ENCODE measurements at places on chromosomes 12 and 14.

- no peak for DNase-seq
Observed at GRCh38 chr12:25501549-25501948, 51.5 kb downstream of the LMNTD1 start.

- DNase-seq, result no peak
Observed at GRCh38 chr14:74347795-74348100, 523 bp upstream of the VRTN start.

- no peak for DNase-seq
Observed at GRCh38 chr14:25381498-25381897, 331.6 kb upstream of the STXBP6 start.

- no peak for DNase-seq
Observed at GRCh38 chr12:23523339-23523738, 426.1 kb downstream of the SOX5 start.

GRCh38 chr12:16607906-16608775 lies 2.2 kb upstream of the LMO3 start:
- DNase-seq, result no peak

GRCh38 chr12:106670131-106670530 lies 87.3 kb downstream of the RFX4 start:
- DNase-seq, result no peak

DNA sequence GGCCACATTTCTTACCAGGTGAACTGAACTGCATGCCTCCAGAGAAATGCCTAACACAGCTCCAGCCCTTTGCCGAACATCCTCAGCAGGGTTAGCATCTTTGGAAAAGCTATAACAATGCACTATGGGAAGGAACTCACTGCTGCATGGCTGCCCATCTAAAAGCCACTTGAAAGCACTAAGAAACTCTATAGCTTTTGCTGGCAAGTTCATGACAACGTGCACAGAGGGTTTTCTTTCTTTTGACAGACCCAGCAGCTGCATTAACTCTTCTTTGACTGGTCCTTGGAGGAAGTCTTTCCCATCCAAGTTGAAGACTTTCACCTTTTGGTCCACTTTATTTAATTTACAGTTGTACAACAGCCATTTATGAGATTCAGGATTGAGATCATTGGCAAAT lies 5.3 kb downstream of the TRMT5 start:
- DNase-seq, result no peak

DNA sequence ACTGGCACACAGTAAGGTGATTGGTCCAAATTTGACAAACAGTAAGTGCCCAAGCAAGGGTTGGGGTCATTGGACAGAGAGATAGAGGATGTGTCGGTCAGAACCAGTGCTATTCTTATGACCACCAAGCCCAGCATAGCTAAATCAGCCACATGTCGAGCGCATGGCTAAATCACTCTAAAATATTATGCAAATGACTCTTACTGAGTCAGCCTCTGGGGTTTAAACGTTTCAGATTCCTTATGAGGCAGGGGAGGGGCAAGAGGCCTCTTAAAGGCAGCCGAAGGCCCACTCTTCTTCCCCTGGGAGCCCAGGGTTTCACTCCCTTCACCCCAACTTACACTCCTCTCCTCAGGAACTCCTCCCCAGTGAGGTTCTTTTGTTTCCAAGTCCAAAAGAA lies 603 bp upstream of the ENDOU start:
- DNase-seq, result no peak

DNA sequence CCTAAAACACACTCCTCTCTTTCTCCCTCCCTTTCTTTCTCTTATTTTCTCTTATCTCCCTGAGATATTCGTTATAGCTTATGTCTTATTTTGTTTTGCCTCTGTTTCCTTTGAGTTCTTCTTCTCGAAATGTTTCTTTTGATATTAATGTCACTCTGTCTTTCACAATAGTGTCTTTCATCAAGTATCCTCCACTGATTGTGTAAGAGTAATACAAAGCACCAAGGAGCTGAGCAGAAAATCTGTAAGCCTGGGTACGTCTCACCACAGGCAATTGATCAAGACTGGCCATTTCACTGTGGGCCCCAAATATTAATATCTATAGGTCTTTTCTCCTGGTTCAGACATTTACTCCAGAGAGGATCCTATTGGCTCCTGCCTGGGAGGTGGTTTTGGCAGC lies 4.8 kb upstream of the LYZ start:
- no peak for DNase-seq

GRCh38 chr14:24894583-24895242 lies 155.2 kb downstream of the STXBP6 start:
- no peak for DNase-seq

DNA sequence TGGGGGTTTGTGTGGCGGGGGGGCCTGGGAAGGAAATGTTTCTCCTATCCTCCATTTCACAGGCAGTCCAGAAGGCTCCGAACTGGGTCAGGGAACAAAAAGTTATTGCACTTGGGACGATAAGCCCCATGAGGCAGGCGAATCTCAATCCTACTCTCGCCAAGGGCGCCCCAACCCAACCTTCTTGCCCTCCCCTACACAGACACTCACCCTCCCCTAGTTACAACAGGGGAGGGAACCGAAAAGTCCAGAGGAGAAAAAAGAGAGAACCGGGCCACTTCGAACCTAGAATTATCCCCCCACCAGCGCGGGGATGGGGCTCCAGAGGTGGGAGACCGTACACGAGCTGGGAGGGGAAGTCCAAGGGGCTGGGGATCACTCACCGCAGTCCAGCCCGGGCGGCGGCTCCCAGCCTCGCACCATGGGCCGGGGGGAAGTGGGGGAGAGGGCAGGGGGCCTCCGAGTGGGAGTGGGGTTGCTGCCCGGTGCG lies 357 bp downstream of the HOMEZ start:
- DNase-seq, result no peak
